MCF 10A (cell line): ENCODE measurements at places on chromosomes 2 and 18.

DNA sequence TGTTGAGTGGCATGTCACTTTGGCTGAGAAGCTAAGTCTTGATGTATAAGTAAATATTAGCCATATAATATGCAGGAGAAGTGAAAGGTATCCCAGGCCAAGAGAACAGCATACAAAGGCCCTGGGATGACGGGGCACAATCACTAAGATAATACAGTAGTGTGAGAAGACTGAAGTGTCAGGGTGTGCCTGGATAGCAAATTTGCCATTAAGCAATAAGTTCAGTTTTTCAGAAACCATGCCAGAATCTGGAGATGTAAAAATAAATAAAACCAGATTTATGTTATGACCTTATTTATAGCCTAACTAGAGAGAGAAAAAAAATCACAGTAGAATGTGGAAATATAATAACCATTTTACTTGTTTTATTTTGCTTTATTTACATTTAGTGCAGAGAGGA lies 1858.7 kb upstream of the CELF4 start:
- no peak for DNase-seq

GRCh38 chr2:102895376-102895775 lies 133.5 kb downstream of the TMEM182 start:
- DNase-seq: peak; percentile 39

DNA sequence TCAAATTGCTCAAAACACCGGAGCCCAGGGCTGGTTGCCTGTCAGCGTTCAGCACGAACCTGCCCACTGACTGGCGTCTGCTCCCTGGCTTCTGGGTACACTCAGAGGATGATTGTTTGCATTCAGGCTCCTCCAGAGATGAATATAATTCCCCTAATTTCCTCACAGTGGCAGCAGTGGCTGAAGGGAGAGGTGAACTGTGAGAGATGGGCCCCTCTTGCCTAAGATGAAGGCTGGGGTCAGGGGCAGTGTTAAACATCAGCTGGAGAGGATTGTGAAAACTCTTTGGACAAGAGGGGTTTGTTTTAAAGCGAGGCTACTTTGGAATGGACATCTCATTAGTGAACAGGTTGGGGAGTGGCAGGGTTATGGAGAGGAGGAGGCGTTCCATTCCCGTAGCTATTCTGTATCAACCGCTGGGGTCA lies 31.0 kb downstream of the TCF7L1 start:
- DNase-seq: no peak

DNA sequence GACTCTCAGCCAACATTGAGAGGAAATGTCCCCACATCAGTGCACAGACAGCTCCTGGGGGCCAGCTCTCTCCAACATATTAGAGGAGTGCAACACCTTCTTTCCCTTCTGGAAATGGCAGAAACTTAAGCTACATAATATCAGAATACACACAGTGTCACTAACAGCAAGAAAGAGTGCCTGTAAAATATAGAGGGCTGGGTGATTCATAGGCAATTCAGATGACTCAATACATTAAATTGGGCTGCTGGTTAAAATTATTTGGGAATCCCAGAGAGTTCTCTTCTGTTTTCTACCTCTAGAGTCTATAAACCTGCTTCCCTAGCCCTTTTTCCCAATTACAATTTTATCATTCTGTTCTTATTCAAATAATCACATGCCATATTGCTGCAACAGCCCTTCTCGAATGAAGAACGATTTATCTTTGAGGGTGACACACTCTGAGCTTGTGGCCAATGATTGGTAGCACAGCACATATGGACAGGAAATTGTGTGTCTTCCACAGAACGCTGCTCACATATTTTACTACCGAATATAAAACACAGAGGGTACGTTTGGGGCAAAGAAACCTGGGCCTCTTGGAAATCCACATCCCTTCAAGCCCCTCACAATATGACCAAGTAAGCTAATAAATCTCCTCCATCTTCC lies 381.2 kb downstream of the MBD2 start:
- peak; percentile 5 for DNase-seq

GRCh38 chr2:86786001-86786536 lies 4.6 kb downstream of the CD8A start:
- no peak for DNase-seq

GRCh38 chr2:108553209-108553919 lies 19.1 kb downstream of the LIMS1 start:
- no peak for DNase-seq

- DNase-seq: no peak
Measured at GRCh38 chr18:21896732-21897336, 156.2 kb downstream of the MIB1 start.

GRCh38 chr2:110804915-110805314 lies 72.5 kb downstream of the ACOXL start:
- no peak for DNase-seq

DNA sequence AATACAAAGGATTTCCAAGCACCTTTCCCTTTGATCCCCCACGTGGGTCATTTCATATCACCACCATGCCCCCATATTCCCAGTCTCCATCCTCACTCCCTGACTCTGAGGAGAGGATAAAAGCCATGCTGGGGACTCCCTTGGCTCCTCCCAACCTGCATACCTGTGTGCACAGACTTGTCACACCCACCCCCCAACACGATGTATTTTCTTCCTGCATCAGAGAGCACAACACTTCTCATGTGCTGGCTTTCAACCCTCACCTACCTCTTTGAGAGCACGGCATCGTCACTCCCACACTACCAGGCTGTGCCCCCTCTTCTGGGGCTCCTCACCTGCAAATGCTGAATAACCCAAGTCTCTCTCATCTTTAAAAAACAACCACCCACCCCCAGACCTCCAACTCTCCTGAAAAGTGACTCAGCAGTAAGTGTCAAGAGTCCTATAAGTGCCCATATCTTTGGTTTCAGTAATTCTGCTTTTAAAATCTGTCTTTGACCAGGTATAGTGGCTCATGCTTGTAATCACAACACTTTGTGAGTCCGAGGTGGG lies 53.1 kb downstream of the AP1S3 start:
- no peak for DNase-seq

GRCh38 chr18:57727952-57728807 lies 74.9 kb downstream of the ATP8B1 start:
- no peak for DNase-seq

GRCh38 chr2:166381-166780 lies 97.5 kb downstream of the SH3YL1 start:
- peak; percentile 16 for DNase-seq

DNA sequence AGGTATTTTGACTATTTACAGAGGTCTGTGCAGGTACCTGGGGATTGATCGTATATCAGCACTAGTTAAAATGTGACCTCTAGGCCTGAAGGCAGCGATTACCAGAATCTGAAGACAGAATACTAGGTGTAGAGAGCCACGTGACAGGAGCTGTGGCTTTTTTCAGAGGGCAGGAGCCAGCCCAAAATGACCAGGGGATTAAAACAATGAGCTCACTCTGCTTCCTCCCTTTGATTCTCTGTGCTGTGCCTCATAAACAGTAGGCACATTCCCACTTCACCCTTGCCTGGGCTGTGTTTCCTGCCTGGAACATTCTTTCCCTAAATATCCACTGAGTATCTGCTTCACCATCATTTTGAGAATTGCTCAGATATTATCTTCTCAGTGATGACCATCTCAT lies 15.2 kb downstream of the ITGAV start:
- DNase-seq: no peak

DNA sequence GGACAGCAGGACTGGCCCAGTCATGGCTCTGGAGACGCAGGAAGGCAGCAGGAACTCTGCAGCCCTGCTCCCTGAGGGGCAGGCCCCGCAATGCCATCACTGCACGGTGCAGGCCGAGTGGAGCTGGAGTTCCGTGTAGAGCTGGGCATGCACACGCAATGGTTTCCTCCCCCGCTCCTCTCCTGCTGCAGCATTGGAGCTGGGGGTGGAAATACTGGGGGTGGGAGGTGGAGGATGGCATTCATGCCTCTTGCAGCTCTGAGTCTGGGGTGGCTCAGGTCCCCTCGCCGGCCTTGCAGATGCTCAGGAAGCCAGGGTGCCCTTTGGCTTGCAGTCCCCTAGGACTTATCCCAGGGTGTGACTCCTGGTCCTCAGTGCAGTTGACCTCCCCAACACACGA lies 78.3 kb upstream of the ASB18 start:
- no peak for DNase-seq

DNA sequence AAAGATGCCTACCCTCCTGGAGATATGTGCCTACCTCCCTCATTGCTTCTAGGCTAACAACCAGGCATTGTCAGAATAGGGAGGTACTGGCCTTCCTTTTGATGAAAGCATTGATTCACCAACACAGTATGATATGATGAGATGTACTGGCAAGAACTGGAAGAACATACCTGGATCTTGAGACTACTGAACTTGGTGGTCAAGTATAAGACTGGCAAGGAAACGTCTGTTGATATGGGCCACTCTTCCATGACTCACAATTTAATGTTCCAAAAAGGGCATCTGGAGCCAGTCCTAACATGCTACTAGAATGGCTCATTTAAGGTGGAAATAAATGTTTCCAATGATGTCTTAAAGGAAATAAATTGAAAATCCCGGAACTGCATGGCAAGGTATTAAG lies 18.1 kb downstream of the DTNB start:
- DNase-seq: peak; percentile 55

DNA sequence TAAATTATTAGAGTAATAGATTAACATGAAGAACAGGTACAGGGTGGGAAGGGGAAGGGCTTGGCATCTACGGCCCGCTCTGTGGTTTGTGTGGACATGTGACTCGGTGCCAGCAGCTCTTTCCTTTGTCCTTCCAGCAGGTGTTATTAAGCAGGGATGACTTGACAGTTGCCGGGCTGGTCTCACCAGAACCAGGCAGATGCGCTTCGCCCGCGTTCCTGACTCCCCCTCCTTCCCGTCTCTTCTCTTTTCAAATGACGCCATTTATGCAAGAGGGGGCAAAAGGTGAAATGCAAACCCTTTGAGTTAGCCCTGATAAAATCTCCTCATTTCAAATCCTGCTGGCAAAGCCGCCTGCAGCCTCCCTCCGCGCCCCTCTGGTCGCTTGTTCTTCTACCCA lies 38.9 kb upstream of the MGAT4A start:
- no peak for DNase-seq

GRCh38 chr2:128832946-128833663 lies 514.4 kb upstream of the HS6ST1 start:
- no peak for DNase-seq

DNA sequence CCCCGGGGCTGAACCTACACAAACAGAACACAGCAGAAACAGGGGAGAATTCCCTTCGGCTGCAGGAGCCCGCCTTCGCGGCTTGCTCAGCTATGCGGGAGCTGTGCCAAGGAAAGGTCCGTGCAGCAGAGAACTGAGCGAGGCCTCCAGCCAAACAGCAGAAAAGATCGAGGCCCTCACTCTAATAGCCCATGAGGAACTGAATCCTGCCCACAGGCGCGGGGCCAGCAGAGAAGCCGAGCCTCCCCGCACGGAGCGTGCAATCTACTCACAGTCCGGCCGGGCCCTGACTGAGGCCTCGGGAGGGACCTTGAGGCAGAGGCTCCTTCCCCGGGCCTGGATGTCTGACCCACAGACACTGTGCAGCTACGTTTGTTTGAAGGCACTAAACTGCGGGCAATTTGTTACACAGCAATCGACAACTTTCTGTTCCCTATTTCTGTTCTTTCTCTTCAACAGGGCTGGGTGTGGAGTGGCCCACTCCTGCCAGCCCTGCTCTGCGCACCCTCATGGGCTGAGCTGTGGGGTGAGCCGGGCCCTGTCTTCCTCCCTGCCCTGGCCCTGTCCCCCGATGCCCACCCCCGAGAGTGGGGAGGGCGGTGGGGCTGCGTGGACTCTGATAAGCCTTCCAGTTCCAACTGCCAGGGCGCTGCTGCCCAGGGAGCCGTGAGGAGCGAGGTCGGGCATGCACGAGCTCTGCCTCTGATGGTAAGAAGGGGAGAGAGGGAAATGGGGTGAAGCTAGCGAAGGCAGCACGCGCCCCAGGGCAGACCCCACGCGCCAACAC lies 13.7 kb downstream of the HES6 start:
- DNase-seq: no peak

DNA sequence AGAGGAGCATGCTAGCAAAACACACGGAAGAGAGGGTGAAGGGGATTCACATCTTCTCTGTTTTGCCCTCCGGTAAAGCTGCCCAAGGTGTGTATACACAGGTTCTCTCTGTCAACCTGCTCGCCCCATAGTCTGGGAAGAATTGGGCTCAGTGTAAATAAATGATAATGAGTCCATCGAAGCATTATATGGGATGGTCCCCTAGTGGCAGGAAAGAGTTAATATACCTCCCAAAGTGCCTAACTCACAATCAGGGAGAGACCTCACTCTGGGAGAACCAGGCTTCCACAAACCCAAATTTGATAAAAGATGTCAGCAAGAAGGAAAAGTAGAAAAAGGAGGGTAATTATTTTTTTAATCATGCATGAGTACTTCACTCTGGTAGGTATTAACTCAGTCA lies 262.2 kb upstream of the ZNF521 start:
- peak; percentile 1 for DNase-seq

DNA sequence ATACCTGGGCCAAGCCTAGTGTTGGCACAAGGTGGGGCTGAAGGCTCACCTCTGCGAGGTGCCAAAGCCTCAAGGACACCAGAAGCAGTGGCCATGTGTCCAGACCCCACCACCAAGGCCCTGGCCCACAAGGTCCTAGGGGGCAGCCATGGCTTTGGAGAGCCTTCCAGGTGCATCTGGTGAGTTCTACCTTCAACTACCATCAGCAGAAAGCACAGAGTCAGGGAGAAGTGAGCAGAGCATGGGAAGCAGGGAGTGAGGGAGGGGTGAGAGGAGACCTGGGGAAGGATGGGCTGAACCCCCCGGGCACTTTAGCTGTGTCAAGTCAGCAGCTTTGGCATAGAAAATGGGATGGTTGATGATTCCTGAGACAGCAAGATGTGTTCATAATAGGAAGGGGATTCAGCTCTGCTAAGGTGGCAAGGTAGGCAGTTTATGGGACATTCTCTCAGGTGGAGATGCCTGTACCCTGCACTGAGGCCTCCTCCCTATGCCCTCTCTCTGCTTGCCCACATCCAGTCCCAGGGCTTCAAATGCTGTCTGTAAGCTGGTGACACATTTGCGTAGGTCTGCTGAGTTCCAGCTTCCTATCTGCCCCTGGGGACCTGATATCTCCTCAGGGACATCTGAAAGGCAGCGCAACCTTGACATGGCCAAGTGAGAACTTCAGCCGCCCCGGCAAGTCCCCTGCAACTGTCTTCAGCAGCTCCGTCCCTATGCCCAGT lies 83.4 kb upstream of the RGPD5 start:
- DNase-seq: no peak
